ENCODE measurements at places on chromosomes 2 and 18. TPM values are rescaled to one million over a fixed set of nuclear protein-coding genes. Genes with fewer than 3 reads are reported as not detected.
A peak's percentile ranks its signal among the peaks of the same experiment; 100 is the strongest.

IL36A gene
- not detected for total RNA-seq

- no peak for DNase-seq
These were observed 15.4 kb upstream of the STAT4 start for GRCh38 chr2:191166111-191166755.

ANKRD29 gene
- total RNA-seq: 1.2 TPM

C2orf49 gene
- total RNA-seq: 12.2 TPM

- DNase-seq: no peak
These were observed 96.6 kb upstream of the NOSTRIN start for GRCh38 chr2:168705534-168706470.

RAB27B gene
- total RNA-seq: 9.7 TPM

GRCh38 chr2:150081775-150082481 is 405.5 kb downstream of the RND3 start:
- DNase-seq: no peak

DNA sequence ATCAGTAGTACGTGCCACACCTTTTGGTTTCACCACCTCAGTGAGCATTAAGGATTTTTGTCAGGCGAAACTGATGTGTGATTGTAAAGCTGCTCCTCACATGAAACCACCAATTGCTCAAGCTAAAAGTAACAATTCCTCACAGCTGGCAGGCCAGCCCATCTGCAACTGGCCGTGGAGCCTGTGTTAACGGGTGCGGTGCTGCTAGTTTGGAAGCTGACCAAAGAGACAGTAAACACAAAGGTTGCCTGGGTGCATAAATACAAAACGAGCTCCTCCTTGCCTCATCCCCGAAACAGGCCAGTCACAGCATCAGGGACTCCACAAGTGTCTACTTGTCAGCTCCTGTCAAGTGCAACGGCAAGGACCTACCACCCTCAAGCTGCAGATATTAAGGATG is 32.0 kb downstream of the LGALSL start:
- DNase-seq: no peak

DNA sequence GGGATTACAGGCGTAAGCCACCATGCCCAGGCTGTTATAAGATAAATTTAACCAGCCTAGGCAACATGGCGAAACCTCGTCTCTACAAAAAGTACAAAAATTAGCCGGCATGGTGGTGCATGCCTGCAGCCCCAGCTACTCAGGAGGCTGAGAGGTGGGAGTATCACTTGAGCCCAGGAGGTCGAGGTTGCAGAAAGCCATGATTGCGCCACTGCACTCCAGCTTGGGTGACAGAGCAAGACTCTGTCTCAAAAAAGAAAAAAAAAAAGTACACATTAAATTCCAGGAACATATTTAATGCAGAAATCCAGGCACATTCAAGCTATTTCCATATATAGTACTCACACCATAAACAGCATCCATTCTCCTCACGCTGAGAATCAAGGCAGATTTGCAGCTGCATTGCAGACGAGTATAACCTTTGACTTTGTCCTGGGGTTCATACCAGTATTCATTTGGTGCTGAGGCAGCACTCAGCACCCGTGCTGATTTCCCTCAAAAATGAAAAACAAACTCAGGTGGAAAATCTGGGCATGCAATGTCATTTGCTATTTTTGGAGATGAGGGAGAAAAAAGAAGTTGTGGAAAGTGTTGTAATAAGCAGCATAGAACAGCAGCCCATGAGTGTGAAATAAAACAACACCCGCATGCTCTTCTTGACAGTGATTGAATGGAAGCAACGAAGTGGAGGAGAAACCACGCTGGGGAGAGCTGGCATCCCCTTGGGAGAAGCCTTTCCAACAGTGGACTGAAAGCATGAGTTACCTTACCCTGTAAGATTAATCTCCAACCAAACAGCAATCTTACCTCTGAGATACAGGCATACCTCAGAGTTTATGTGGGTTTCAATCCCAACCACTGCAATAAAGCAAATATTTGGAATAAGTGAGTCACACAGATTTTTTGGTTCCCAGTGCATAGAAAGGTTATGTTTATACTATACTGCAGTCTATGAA is 46.8 kb upstream of the ANXA4 start:
- no peak for DNase-seq

CKAP2L gene
- total RNA-seq: 1.4 TPM

GRCh38 chr2:217975626-217976025 is 27.2 kb downstream of the TNS1 start:
- no peak for DNase-seq

DNA sequence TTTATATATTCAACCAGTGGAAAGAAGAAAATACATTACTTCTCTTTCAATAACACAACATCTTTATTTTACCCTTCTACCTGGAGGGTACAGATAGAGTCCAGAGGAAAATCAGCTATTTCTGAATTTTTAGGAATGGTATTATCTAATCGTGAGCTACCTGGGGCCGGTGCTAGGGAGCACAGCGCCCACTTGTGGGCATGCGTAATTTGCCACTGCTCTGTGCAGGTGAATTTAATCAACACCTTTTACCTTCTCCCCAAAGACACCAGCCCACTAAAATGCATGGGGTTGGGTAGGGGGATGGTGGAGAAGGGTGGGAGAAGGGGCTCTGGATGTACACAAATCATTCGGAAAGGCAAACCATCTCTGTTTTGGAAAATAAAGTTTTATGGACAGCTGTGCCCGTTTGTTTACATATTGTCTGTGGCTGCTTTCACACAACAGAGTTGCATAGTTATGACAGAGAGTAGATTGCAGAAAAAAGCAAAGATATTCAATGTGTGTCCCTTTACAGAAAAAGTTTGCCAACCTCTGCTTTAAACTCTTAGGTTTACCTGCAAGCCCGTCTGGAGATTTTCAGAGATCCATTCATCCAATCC is 51.5 kb upstream of the DCC start:
- DNase-seq: peak; percentile 47

OTOS gene
- not detected for total RNA-seq

SNED1 gene
- 9.4 TPM for total RNA-seq

UGT1A10 gene
- total RNA-seq: 112 TPM

GRCh38 chr18:3468833-3469232 is 18.9 kb downstream of the TGIF1 start:
- DNase-seq: no peak

DNA sequence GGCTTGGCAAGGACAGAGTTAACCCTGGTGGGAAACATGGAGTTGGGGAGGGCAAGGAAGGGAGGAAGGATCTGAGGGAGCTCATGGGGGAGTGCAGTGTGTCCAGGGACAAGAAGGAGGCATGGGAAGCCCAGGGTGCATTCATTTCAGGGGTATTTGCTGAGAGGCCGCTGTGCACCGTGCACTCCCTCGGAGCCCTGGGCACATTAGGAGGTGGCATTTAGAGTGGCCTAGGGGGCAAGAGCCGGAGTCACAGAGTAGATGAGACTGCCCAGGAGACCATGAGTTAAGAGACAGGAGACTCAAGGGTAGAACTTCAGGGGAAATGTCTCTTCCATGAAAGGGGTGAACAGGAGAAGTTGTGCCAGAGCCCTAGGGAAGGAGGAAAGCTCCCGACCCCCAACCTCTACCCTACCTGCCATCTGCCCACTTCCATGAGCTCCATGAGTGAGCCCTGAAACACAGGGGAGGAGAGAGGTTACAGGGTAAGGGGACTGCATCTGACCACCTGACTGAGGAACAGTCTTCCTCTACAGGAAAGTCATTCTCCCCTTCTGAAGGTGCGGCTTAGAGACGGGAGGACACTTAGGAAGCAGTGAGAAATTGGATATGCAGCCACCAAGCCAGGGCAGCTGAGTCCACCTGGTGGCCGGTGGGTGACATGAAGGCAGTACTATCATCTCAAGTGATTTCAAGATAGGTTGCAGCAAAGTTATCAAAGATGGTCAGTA is 58.5 kb upstream of the COPS8 start:
- peak; percentile 74 for DNase-seq

VWA3B gene
- 2.9 TPM for total RNA-seq

DNA sequence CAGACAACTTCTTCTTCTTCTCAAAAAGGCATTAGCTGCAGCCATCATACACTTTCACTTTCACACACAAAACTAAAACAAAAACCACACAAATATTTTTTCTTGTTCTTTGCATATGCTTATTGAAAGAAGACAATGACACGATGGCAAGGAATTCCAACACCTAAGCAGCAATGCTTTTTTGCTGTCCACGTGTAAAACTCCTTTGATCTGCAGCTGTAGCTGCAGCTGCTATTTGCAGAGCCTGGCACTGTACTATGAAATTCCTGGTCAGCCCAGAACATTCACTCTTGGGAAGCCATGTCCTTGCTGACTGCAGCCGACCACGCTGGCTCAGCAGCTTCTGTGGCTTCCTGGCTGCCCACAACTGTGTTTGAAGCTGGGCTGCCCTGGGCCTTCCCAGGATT is 316.2 kb downstream of the CDH2 start:
- DNase-seq: no peak

KLHL41 gene
- 0.25 TPM for total RNA-seq

AFF3 gene
- 4.7 TPM for total RNA-seq

COLEC11 gene
- total RNA-seq: 0.85 TPM

DNA sequence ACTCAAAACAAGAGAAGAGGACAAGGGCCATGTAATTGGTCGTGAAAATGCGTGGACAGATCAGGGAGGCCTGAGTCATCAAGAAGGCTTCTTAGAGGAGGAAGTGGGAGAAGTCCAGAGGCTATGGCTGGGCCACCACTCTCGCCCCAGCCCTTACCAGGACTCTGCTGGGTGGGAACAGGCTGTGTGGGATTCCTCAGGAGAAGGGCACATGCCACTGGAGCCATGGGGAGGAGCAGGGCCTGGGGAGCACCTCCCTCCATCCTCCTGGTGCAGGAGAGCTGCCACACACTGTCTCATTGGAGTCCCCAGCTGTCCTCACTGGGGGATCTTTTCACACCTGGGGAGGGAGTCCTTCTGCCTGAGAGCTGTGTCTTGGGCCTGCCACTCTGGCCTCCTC is 9.4 kb upstream of the RALB start:
- DNase-seq: no peak

GRCh38 chr2:41709702-41710599 is 337.9 kb upstream of the PKDCC start:
- no peak for DNase-seq

DNA sequence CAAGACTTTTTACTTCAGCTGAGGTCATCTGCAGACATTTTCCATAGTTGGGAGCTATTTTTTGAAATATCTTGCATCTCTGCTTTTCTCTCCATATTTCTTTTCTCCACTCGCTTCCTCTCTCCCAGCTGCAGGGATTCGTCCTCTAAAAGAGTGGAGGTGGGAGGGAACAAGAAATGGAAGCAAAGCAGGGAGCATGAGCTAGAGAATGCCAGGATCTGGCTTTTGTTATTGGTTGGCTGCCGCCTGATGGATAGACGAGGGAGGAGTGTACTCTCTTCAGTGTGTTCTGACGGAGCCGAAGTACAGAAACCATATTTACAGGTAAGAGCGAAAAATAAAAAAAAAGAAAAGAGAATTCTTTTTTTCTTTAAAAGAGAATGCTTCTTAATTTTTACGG is at the start of gene CSRNP3:
Gene CSRNP3, plus strand, starts transcription at position 282 of the 400 bp plus-strand sequence. CDS start 125,368 bp downstream, outside the sequence.
- DNase-seq: peak; percentile 41

DNA sequence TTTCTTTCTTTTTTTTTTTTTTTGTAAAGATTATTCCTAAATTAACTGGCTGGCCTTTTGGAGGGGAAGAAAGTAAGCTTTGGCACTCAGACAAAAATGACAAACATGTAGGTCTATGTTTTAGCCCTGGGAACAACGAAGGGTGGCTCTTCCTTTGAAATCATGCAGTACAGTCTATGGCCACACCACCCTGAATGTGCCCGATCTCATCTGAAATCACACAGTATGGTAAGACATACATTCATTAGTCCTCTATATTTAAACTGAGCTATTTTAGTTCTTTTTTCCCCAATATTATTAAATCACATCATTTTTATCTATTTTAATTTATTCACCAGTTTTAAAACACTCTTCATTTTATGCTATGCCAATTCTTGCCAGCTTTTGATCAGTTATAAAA is 48.2 kb downstream of the PLA2R1 start:
- no peak for DNase-seq

DNA sequence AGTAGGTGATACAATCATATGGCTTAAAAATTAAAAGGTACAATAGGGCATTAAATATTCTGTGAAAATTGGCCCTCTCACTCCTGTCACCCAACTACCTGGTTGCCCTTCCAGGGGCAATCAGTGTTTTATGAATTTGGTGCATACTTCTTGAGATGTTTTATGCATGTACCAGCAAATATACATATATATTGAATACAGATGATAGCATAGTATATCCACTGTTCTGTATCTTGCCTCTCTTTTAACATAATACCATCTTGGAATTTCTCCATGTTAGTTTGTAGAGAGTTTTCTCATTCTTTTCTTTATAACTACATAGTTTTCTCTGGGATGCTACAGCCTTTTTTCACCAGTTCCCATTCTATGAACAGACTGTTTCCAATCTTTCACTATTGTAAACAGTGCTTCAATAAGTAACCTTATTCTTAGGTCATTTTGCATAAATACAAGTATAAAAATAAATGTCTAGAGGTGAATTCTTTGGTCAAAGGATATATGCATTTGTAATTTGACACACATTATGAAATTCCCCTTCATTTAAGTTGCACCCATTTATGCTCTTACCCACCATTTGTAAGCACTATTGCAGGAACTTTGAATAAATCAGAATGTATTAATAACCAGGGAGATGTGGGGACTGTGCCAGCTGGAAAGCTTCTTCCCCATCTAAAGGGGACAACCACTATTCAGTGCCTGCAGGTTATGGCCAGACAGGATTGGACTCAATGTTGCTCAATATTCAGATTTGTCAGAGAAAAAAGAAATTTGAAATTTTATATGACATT is 225.4 kb downstream of the STK39 start:
- no peak for DNase-seq
